ENCODE measurements at places on chromosomes 3 and 15.

GRCh38 chr3:97692831-97693230 lies 71.7 kb upstream of the ARL6 start:
- DNase-seq: no peak

- DNase-seq: no peak
Observed at GRCh38 chr3:160450846-160451245, 1.3 kb upstream of the TRIM59 start.

GRCh38 chr3:721086-721485 lies 371.7 kb upstream of the CNTN6 start:
- DNase-seq: no peak

DNA sequence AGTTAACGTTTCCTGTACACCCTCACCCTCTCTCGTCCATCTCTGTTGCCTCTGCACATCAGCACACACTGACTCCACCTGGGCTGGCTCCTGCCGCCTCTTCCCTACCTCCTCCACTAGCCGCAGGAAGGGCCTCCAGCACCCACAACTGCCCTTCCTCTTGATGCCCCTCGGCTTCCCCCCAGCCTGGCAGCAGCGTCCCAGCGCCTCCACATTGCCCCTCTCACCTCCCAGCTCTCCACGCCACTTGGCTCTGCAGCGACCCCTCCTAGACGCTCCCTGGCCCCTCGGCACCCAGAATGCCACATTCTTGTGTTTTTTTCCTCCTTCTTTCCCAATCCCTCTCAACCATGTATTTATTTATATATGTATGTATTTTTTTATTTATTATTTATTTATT lies 73.6 kb downstream of the ST8SIA2 start:
- DNase-seq: no peak

- no peak for DNase-seq
Observed at GRCh38 chr15:66004618-66005262, 135.4 kb downstream of the RAB11A start.

- no peak for DNase-seq
Observed at GRCh38 chr3:4757575-4758248, 221.5 kb upstream of the BHLHE40 start.

DNA sequence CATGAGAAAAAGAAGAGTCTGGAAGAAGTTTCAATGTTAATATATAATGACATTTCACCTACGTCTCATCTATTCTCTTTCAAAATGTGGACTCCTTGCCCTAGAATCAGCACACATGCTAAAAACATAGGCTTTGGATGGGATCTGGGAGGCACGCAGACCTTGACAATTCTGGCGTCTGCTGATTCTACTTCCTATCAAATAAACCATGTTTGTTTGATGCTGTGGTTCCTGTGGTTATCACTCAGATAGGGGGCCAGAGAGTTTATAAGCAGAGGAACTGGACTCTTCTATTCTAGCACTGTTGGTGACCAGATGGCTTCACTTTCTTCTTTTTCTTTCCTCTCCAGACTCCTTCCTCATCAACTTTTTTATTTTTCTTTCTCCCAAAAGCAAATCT lies 336.8 kb downstream of the DIPK2A start:
- no peak for DNase-seq

DNA sequence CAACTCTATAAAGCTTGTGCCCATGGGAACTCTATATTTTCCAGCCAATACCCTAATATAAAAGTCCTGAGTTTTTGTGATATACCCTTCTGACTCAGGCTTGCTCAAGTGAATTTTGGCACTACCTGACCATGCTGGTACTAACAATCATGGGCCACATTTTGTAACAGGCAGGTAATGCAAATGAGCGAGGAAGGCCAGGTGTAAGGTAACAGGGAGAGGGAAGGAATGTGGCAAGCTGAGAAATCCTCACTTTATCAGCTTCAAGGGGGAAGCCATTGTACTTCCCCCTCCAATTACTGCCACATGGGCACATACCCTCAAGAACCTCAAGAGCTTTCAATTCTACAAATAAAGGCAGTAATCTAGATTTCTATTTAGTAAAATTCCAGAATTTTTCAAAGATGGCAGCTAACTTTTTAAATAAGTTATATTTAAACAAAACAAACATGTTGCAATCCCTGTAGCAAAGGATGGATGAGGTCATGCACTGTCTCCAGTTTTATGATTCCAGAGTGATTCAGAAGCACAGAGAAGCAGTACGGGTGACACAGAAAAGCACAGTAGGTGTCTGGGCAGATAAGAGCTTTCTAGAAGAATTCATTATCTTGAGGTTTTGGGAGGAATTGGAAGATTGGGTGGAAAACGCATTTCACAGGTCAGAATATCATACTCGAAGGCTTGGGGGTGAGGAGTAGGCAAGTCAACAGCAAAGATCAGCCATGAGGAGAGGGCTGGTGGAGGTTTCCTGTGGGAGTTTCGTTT lies 87.6 kb downstream of the FOXP1 start:
- no peak for DNase-seq

DNA sequence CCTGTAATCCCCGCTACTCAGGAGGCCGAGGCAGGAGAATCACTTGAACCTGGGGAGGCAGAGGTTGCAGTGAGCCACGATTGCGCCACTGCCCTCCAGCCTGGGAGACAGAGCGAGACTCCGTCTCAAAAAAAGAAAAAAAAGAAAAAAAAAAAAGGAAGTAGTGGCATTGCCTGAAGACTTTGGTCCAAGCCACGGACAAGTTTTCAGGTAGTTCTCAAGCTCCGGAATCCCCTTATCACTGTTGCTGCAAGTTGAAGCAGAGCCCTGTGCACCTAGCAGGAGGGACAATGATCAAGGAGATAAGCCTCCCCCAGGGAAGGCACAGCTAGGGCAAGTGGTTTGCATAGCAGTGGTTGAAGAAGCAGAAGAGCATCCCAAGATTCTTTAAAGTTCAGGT lies 97.6 kb downstream of the MEX3B start:
- no peak for DNase-seq

DNA sequence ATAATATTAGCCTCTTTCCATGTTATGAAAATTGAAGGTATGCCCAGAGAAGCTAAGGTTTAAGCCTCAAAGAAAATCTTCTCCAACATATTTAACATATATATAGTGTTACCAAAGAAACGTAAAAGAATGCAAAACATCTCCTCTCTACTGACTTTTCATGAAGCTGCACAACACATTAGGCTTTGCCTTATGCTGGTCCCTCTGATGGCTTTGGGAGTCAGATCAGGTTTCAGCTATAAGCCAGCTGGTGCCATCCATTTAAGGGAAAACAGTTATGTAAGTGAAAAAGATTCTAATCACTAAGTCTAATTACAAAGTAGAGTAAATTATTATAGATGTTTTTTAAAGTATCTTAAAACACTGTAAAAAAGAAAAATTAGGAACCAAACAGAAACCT lies 410.5 kb downstream of the LSAMP start:
- no peak for DNase-seq

DNA sequence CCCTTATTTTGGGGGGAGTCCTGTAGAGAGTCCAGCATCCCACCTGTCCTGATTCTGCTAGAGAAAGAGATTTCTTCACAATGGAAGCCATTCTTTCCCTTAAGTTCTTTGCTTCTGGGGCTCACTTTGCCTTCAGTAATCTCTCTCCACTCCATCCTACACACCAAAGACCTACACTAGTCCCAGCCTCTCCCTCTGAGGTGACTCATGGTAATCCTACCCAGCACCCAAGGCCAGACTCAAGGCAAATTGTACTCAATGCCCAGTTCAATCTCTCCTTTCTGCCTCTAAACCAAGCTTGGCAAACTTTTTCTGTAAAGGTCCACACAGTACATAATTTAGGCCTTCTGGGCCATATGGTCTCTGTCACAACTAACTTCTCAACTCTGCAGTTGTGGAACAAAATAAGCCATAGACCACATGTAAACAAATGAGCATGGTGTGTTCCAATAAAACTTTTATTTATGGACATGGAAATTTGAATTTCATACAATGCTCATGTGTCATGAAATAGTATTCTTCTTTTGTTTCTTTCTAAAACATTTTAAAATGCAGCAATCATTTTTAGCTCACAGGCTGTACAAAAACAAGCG lies 72.5 kb downstream of the MRPL46 start:
- DNase-seq: no peak

- no peak for DNase-seq
Observed at GRCh38 chr3:16104156-16104555, 70.3 kb upstream of the GALNT15 start.

DNA sequence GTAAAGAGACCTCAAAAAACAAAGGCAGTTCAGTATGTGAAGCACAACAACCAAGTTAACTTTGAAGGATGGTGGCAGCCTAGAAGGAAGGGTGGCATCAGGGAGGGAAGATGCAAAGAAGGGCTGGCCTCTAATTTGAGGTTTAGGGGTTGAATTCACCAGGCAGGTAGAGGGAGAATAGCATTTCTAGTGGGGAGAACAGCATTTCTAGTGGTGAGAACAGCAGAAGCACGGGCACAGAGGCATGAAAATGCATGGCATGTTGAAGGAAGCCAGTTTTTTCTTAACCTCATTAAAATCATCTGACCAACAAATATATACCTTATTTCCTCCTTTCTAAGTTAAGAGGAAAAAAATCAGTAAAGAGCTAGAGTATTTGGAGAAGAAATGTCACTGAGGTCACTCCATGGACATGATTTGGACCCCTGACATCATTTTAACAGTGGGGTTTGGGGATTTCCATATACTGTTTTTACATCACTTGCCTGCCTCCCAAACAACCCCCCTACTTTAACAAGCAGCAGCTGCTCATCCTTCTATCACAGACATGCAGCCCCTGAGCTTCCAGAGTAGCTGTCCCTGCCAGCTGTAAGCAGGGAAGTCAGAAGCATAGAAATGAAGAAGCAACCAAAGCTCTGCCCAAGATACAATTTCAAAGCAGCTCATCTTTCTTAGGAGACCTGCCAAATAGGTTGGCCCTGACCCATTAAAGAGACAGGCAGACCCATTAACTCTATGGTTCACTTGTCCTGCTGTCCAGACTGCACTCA lies 2.4 kb upstream of the POPDC2 start:
- no peak for DNase-seq

DNA sequence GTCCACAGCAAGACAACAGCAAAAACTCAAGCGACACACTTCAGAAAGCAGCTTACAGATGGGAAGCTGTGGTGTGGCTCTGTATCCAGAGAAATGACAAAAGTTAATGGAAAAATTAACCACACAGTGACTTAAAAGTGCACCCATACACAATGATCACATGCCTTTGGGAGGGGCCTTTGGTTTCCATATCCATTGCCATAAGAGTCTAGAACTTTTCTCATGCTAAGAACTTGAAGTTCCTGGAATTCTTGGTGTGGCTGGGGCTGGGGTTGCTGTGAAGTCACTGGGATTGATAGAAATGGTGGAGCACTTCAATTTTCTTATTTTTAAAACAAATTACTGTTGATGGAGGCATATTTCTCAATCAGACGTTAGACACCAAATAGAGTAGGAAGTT lies 108.6 kb upstream of the FEZF2 start:
- DNase-seq: no peak

DNA sequence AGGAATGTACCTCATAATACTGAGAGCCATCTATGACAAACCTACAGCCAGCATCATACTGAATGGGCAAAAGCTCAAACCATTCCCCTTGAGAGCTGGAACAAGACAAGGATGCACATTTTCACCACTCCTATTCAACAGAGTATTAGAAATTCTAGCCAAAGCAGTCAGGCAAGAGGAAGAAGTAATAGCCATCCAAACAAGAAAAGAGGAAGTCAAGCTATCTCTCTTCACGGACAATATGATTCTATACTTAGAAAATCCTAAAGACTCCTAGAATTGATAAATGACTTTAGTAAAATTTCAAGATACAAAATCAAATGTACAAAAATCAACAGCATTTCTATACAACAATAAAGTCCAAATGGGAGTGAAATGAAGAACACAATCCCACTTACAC lies 30.2 kb downstream of the OCA2 start:
- DNase-seq: no peak

GRCh38 chr15:58539548-58539947 lies 107.8 kb downstream of the LIPC start:
- DNase-seq: no peak

GRCh38 chr3:67384760-67385397 lies 269.5 kb downstream of the SUCLG2 start:
- peak; percentile 28 for DNase-seq

- no peak for DNase-seq
Observed at GRCh38 chr3:177446165-177446601, 248.9 kb upstream of the TBL1XR1 start.

DNA sequence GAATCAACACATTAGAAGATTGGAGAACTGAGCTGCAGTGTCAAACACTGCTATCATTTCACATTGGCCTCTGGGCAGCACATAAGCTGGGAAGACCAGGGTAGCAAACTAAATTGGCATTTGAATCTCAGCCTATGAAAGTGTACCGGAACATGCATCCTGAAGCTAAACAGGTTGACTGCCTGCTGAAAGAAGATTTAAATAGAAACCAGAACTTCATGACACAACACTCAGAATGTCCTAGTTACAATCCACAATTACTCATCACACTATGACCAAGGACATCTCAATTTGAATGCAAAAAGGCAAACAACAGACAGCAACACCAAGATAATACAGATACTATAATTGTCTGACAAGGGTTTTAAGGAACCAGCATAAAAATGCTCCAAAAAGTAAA lies 26.2 kb downstream of the TM2D3 start:
- no peak for DNase-seq

GRCh38 chr3:167162083-167162482 lies 218.0 kb downstream of the ZBBX start:
- DNase-seq: no peak

DNA sequence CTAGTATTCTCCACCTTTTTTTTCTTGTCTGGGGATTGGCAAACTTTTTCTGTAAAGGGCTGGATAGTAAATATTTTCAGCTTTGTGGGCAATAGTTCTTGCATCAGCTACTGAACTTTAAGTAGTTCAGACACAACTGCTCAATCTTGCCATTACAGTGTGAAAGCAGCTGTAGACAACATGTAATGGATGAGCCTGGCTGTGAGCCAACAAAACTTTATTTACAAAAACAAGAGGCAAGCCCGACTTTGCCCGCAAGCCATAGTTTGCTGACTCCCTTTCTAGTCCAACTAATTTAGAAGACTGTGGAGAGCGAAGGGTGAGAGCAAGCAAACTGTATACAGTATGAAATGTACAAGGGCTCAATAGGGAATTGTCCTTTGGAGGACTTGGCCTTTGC lies 6.2 kb downstream of the FRMD4B start:
- DNase-seq: no peak
